CD4-positive, alpha-beta T cell treated with Interleukin-15 for 1 hour (primary cell): ENCODE measurements at places on chromosomes 1 and 21.

GRCh38 chr1:65948609-65949229 is 156.0 kb downstream of the PDE4B start:
- DNase-seq: no peak

- DNase-seq: no peak
Observed at GRCh38 chr1:8523666-8524206, 205.8 kb downstream of the SLC45A1 start.

DNA sequence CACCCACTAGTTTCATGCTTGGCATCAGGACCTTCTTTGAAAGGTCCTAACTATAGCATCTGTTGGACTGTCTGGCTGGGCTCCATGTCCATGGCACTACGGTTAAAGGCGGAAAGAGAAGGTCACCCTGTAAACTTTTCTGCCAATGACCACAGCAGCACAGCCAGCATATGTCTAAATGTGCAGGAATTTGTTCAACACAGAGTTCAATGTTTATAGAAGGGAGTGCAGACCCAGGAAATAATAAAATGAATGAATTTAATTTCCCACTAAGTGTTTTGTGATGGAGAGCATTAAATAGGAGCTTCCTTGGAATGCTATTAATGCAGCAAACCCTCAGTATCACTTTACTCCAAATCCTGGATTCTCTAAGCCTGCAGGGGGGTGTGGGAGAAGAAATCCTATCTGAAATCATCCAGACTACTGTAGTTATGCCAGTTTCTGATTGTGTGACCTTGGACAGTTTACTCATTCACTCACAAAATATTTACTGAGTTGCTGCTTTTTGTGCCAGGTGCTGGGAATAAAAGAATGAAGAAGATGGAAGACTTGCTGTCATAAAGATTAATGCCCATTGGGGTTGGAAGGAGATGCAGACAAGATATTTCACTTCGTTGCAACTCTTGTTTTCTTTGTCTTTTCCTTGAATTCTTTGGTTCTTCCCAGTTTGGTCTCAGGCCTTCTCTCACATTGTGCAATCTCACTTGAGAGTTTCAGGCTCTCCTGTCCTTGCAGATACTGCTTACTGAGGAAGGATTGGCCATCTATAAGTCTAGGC is 195.0 kb downstream of the ROR1 start:
- DNase-seq: no peak

- no peak for DNase-seq
Observed at GRCh38 chr1:65497256-65497830, 76.9 kb downstream of the LEPR start.

GRCh38 chr1:75732703-75733102 is 8.2 kb downstream of the ACADM start:
- no peak for DNase-seq

DNA sequence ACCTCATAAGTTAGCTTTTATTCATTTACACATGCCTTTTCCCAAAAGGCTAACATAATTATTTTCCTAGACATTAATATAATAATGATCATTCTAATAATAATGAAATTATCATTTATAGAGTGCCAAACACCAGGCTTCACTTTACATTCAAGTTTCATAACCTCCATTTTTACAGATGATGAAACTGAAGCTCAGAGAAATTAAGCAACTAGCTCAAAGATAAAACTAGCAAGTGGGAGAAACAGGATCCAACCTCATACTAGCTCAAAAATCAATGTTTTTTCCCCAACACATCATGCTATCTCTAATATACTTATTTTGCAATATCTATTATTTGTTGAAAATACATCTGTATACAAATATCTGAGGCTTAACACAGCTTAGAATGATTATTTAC is 14.0 kb downstream of the LPGAT1 start:
- DNase-seq: no peak

DNA sequence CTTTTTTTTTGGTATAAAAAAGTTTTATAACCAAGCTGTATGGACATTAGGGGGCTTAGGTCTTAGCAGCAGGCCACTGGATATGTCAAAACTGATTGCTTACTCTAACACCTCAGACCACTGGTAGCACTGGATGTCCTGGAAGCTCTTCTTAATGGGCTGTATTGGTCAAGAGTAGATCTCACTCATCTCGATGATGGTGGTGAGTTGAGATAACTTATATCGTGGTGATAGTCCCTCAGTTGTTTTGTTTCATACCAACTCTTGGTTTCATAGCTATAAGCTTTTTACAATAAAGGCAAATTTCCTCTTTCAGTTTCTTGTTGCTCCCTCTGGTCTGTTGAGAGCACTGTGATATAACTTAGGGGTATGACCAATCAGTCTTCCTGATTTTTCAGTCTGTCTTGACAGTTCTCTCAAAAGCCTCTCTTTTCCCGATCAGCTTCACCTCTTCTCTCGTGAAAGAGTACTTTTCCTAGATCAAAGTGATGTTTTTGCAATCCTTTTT is 9.7 kb upstream of the AGO1 start:
- no peak for DNase-seq

DNA sequence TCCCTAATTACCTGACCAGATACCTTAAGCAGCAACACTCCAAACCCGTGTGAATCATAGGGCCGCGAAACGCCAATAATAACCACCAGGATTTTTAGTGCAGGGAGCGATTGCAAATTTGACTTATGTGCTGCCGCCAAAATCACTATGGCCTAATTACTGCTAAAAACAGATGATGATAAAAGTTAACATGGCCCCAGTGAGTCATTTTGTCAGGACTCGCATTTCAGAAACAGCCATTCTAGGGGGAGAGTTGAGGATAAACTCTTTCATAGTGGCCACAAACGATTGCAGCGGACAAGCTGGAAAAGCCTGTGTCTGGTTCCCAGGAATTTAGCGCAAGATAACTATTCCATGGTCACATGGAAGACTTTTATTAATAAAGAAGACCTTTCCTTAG is 103.4 kb downstream of the HLX start:
- no peak for DNase-seq

- no peak for DNase-seq
Observed at GRCh38 chr1:114102136-114102535, 51.5 kb downstream of the SYT6 start.

DNA sequence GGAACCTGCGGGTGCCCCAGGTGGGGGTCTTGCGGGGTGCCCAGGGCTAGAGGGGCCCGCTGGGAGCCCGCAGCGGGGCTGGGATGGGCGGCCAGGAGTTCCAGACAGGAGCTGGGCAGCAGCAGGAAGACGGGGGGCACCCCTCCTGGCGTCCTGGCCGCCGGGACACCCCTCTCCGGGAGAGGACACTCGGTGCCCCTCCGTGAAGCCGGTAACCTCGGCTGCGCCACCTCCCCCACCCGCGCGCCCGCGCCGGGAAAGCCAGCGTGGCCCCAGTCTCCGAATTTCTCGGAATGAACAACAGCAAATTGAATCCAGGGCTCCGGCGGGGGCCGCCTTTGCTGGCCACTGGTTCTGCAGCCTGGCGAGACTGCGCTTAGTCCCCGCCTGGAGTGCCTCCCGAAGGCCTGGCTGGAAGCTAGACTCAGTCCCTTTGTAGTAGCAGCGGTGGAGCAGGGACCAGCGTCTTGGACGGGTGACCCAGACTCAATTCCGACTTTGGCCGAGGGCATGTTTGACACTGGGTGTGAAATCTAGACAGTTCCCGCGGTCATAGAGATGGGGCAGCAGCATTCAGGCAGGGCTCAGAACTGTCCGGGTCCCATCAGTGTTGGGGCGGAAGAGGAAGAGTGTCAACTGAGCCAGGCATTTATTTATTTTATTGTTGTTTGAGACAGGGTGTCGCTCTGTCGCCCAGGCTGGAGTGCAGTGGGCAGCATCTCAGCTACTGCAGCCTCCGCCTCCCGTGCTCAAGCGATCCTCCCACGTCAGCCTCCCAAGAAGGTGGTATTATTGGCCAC is 773 bp downstream of the IFNGR2 start:
- peak; percentile 44 for DNase-seq

GRCh38 chr1:933603-933940 is 9.8 kb downstream of the SAMD11 start:
- no peak for DNase-seq

DNA sequence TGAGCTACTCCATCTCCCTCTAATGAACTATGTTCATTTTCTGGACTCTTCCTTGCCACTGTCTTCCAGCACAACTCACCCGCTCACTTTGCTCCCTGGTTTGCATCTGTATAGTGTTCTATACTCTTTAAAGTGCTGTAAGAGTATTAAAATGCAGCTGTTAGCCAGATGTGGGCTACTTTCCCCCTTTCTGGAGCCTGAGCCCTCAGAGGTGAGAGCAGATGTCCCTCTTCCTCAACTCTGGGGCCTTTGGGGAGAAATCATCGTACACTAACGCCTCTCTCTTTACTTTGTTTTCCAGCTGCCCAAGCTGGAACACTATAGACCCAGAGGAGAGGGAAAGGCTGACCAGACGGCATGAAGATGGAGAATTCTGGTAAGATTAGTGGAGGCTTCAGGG is 39.4 kb downstream of the CAPN2 start:
- DNase-seq: no peak

GRCh38 chr1:151716771-151717631 is at the start of gene CELF3:
Gene CELF3, minus strand, starts transcription at chr1:151716803. Its CDS starts 783 bp downstream, at chr1:151716020.
- DNase-seq: no peak
